ENCODE measurements at places on chromosomes 13 and 19. TPM values are rescaled to one million over a fixed set of nuclear protein-coding genes. Genes with fewer than 3 reads are reported as not detected.

DNA sequence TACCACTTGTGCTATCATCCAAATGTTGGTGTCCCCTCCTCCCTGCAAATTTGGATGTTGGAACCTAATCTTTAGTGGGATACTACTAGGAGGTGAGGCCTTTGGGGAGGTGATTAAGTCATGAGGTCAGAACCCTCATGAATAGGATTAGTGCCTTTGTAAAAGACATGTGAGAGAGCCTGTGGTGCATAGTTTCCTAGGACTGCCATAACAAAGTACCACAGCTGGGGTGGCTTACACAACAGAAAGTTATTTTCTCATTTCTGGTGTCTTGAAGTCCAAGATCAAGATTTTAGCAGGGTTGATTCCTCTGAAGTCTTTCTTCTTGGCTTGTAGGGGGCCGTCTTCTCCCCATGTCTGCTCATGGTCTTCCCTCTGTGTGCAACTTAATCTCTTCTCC is 562.6 kb upstream of the ARGLU1 start:
- DNase-seq, result no peak

- no peak for DNase-seq
Measured at GRCh38 chr13:72523049-72523448, 204.4 kb downstream of the MZT1 start.

DNA sequence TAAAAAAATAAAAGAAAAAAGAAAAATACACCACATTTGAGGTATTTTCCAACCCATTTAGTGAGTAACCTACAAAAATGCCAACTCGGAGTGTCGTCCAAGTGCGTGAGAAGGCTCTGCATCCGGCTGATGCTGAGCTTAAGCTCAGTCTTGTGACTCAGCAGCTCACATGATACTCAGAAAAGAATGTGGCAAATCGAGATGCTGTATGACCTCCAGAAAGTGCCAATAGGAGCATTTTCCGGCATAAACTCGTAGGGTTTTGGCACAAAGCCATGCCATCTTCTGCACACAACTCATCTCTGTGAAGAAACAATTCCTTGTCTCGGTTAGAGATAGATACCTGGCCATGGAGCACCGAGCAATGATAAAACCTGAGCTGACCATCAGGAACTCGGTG is 58.5 kb downstream of the TRPM4 start:
- DNase-seq, result no peak

The NCAN gene
- 1.9 TPM for total RNA-seq

All from WTC11 (cell line).